ENCODE measurements at places on chromosomes 5 and 9.

DNA sequence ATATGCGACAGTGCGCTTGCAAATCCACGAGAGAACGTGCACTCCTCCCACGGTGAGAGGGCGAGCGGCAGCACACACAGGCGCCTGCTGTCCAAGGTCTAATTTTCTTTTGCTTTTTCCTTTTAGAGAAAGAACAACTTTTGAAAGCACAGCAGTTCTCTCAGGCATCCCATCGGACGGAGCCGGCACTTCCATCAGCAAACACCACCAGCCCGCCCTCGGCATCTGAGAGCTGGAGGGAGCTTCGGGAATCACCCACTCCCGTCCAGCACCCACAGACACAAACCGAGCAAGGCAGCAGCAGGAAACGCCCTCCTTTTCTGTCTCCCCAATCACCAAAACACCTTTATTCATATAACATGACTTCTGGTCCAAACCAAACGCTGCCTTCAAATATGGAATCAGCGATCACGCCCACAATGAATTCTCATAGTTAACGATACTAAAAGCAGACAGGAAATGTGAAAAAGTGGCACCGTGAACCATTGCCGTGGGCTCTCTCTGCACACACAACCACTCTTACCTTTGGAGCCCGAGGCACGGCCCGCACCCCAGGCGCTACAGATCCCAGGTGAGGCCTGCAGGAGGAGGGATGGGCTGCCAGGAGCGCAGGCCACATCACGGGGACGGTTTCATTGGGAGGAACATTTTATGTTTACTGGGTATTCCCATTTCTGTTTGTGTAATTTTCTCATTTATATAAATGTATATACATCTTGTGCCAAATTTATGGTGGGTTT, 14.2 kb downstream of the LPCAT1 start:
- DNase-seq, result no peak

DNA sequence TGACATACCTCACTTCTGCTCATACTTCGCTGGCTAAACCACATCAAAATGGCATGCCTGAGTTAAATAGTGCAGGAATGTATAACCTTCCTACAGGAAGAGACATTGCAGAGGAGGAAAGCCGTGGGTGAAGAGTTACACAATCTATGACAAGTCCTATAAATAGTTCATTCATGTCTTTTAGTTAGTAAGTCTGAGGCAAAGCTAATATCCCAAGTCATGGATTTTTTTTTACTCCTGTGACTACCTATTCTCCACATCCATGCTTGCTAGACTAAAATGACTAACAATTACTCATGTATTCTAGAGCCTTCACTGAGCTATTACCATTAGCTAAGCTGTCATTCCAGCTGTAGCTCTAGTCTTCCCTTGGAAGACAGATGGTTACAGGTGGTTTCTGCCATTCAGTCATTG, 391.3 kb downstream of the NR2F1-AS1 start:
- DNase-seq, result no peak

DNA sequence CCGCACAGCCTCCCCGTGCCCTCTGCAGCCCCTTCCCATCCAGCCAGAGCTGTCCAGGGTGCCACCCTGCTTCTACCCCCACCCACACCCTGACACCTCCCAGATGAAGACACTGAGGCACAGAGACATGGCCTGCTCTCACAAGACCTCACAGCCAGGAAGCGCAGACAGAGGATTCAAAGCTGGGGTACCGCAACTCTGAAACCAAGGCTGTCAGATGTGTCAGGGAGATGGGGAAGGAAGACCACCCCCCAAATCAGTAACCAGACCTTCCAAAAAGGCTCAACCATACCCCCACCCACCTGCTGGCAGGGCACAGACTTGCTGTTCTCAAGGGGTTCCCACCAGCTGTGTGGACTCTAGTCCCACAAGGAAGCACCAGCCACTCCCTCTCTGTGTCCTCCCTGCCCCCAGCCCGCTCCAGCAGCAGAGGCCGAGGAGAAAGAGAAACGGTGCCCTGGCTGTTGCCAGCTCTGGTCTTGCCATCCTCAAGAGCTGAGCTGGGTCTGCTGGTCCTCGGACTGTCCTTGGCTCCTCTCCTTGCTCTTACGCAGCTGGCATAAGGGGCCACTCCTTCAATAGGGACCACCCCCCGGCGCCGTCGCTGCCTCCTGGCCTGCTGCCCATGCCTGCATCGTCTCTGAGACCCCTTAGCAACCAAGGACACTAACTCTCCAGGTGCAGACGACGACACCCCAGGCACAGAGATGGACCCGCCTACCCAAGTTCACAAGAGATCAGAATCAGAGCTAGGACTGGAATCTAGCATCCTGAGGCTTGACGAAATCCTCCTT, 699 bp downstream of the AKNA start:
- no peak for DNase-seq

GRCh38 chr9:133641861-133642595, 5.9 kb downstream of the DBH start:
- DNase-seq, result no peak

GRCh38 chr5:101929628-101930027, 366.5 kb downstream of the SLCO4C1 start:
- no peak for DNase-seq

- no peak for DNase-seq
These were observed 3.2 kb upstream of the CORO2A start for GRCh38 chr9:98195671-98196070.

DNA sequence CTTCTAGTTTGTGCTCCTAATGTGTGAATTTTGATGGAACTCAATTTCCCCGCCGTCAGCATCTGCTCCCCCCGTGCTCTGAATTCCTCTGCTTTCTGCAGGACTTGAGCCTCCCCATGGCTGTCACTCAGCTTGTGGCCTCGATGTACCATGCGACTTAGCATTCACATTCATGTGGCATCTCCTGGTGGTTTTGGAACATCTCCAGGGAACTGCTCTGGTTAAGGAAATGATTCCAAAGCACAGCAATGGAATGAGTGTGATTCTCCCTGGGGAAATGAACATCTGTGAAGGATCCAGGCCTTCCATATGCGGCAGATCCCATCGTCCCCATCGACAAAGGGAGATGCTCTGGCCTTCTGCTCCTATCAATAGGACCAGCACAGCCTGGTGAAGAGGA, 119.0 kb downstream of the ENTREP1 start:
- no peak for DNase-seq

DNA sequence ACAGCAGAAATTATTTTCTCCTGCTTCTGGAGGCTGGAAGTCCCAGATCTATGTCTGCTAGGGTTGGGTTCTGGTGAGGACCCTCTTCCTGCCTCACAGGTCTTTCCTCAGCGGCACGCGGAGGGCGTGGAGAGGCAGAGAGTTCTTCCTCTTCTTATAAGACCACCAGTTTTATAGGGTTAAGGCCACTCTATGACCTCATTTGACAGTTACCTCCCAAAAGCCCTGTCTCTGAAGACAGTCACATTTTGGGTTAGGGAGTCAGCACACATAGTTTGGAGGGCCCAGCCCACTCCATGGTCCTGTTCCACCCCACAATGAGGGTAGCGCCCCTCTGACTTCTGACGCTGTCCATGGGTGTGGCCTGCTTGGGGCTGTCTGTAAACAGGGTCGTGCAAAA, 46.7 kb downstream of the TRIP13 start:
- DNase-seq, result no peak

DNA sequence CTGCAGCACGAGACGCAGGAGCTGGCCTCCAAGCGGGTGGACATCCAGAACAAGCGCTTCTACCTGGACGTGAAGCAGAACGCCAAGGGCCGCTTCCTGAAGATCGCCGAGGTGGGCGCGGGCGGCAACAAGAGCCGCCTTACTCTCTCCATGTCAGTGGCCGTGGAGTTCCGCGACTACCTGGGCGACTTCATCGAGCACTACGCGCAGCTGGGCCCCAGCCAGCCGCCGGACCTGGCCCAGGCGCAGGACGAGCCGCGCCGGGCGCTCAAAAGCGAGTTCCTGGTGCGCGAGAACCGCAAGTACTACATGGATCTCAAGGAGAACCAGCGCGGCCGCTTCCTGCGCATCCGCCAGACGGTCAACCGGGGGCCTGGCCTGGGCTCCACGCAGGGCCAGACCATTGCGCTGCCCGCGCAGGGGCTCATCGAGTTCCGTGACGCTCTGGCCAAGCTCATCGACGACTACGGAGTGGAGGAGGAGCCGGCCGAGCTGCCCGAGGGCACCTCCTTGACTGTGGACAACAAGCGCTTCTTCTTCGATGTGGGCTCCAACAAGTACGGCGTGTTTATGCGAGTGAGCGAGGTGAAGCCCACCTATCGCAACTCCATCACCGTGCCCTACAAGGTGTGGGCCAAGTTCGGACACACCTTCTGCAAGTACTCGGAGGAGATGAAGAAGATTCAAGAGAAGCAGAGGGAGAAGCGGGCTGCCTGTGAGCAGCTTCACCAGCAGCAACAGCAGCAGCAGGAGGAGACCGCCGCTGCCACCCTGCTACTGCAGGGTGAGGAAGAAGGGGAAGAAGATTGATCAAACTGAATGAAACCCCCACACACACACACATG, 654 bp downstream of the PURA start:
- no peak for DNase-seq

GRCh38 chr5:163276466-163276865, 160.9 kb upstream of the CCNG1 start:
- DNase-seq, result no peak

GRCh38 chr5:96716716-96717115, 54.5 kb downstream of the CAST start:
- no peak for DNase-seq

- DNase-seq, result no peak
These were observed 267.8 kb downstream of the MAT2B start for GRCh38 chr5:163773226-163773625.

- DNase-seq, result no peak
These were observed 69.4 kb downstream of the LMX1B start for GRCh38 chr9:126682928-126683697.
